ENCODE measurements at places on chromosomes 2 and 18.

GRCh38 chr2:38045811-38046210 lies 30.1 kb downstream of the CYP1B1 start:
- no peak for DNase-seq

- DNase-seq = no peak
These were observed 12.2 kb downstream of the ZFP36L2 start for GRCh38 chr2:43214253-43214652.

GRCh38 chr2:238968616-238969384 lies 120.9 kb downstream of the TWIST2 start:
- no peak for DNase-seq

- no peak for DNase-seq
These were observed 168.9 kb downstream of the CTIF start for GRCh38 chr18:48707636-48708296.

GRCh38 chr2:167689444-167689843 lies 558.0 kb downstream of the STK39 start:
- DNase-seq = no peak

GRCh38 chr2:154242687-154243086 lies 371.0 kb downstream of the GALNT13 start:
- DNase-seq = no peak

GRCh38 chr2:18399601-18400000 lies 160.9 kb downstream of the RDH14 start:
- DNase-seq = no peak

DNA sequence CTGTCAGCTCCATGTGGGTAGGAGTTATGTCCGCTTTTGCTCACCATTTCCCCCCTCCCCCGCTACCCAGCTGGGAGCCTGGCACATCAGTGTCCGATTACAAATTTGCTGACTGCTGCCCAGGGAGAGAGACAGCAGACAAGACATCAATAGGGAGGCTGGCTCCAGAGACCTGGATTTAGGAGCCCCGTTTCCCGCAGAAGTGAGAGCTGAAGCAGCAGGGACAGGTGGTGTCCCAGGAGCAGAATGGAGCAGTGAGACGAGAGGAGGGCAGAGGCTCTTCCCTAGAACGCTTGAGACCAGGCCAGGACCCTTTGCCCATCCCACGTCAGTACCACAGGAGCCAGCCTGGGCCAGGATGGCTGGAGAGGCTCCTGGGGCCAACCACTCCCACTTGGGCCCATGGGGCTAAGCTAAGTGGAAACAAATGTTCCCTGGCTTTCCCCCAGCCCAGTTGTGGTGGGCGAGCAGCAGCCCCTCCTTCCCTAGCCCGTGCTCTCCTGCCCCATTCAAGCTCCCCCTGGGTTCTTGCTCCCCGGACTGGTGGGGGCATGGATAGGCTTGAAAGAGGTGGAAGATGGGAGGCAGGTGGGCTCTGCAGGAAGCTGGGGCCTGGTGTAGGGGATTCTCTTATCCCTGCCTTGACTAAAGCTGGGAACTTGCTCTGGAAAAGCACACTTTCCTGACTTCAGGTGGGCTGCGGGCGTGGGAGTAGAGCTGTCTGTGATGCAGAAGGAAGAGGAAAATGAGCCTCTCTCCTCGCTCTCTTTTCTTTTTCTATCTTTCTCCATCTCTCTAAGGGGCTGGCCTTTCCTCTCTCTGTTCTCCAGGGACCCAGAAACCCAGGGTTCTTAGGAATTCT lies 4.1 kb upstream of the WNT6 start:
- DNase-seq = no peak

- DNase-seq = no peak
These were observed 96.0 kb upstream of the CRACDL start for GRCh38 chr2:99032001-99032400.

DNA sequence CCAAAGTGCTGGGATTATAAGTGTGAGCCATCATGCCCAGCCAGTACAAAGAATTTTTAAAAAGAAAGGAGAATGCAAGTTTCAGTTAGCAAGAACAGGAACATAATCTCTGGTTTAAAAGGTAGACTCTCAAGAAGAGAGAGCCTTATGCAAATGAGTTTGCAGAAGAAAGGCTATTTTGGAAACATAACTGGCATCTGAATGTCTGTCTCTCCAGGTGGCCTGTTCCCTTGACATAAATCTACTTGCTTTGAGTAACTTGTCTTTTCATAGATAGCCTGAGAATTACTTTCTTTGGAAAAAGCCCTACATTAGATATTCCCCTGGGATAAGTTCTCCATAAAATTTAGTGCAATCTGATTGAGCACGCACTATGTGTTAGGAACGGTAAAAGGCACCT lies 109.6 kb downstream of the ICOS start:
- DNase-seq = no peak

DNA sequence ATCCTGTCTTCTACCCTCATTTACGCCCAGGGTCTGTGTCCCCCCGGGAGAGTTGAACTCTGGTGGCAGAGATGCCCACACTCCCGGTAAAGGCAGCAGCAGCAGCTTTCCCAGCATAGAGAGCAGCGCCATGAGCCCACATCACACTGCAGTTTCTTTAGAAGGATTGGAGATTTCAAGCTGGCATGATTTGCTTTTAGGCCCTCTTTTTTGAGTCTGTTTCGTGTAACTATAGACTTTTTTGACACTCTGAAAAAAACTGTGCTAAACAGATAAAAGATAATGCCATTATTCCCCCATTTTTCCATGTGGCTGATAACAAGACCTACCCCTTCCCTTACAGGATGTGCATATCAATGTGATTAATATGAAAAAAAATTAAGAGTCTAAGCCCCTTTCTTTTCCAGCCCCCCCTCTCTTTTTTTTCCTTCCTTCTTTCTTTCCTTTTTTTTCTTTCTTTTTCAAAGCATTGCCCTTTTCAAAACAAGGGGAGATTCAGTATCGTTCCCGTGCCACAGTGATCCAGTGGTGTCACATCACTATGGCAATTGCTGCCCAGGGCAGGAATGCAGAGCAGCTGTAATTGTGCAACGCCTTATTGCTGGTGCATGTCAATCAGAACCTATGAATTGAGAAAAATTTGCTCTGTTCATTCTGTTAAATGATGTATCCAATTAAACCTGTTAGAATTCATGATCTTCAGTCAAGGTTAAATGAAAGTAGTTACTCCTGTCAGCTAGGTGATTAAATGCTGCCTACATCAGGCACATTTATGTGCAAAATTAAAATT lies 104.5 kb downstream of the CDCA7 start:
- no peak for DNase-seq

GRCh38 chr2:108536133-108536780 lies 2.0 kb downstream of the LIMS1 start:
- no peak for DNase-seq

DNA sequence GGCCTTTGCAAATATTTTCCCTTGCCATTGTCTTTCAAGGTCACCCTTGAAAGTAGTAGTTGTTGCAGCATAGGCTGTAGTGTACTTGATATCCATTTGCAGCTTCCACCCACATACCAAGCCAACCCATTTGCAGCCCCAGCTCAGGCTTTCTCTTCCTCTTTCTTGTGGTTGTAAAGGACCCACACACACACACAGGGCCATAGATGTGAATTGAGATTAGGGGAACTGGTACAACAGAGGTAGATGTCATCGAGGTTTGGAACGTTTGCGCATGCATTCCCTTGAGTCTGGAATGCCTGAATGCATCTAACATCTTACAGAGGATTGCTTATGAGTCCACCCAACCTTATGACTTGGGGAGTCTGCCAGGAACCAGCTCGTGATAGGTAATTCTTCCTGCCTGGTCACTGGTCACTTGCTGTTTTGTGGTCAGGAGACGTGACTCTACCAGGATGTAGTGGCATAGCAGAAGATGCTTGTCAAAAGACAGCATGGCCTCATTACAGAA lies 91.9 kb downstream of the MRPS9 start:
- no peak for DNase-seq

DNA sequence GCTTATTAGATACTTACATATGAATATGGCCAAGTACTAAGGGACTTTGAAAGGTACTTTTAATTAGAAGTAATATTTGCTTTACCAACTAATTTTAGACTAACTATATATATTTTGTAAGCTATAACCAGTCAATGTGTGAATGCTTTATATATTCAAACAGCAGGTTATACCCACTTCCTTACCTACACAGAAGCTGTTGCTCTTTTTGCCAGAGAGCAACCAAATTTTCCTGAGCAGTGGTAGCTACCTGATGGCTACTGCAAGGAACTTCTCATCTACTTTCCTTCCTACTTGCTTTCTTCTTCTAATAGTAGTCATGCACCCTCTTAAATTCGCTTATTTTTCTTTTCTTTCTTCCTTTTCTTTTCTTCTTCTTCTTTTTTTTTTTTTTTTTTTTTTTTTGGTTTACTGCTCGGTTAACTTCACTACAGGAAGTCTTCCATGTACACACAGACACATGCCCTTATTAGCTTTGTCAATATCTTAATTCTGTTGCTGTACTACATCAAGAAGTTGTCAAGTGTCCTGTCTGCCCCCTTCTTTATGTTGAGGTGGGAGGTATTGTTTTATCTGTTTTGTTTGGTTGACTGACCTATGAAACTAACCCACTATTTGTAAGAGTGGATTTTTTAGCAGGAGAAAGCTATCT lies 95.0 kb downstream of the EPC2 start:
- no peak for DNase-seq

GRCh38 chr2:168182550-168183249 lies 64.7 kb downstream of the STK39 start:
- DNase-seq = no peak

- no peak for DNase-seq
These were observed 33.5 kb upstream of the EML4 start for GRCh38 chr2:42135381-42136312.

- peak; percentile 37 for DNase-seq
These were observed 29.8 kb upstream of the TAF1B start for GRCh38 chr2:9813312-9814128.

DNA sequence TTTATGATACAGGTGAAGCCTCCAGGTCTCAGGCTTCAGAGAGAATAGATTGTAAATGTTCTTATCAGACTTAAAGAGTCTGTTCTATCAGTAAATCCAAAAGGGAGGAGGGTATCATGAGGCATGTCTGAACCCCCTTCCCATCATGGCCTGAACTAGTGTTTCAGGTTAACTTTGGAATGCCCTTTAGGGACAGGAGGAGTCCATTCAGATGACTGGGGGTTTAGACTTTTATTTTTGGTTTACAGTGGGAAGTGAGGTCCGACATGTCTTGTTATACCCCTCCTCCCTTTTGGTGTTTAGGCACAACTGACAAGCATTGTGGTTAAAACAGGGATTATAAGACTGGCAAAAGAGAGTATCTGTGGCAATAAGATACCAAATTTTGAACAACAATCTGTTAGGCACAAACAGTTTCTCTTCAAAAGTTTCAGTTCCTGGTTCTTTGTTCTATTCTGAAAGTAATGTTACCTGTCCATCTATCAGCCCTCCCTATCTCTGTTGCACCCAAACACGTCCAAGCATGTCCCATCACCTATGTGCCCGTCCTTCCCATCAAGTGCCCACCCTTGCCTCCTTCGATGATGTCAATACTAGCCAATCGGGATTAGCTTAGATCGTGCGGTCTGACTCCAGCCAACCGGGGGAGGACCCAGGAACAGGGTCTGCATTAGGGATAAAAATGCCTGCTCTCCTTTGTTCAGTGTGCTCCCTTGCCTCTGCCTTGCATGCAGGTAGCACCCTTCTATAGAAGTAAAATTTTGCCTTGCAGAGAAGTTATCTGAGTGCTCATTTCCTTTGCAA lies 16.4 kb downstream of the TCF23 start:
- DNase-seq = no peak

- no peak for DNase-seq
These were observed 217.8 kb downstream of the ANAPC1 start for GRCh38 chr2:111666160-111666559.

DNA sequence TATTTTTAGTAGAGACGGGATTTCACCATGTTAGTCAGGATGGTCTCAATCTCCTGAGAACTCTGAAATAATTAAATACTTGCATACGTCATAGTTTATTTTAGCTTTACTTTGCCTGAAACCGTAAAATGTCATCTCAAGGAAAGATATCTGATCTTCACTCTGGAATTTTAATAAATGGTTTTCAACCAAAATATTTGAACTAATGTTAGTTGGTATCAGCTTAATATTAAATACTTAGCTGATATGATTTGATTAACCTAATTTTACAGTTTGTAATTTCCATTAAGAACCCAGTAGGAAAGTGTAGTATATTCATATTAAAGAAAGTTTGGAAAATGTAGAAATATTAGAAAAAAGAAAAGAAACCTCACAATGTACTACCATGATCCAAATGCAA lies 41.4 kb upstream of the STON1 start:
- no peak for DNase-seq

GRCh38 chr18:2918761-2919550 lies 72.2 kb downstream of the EMILIN2 start:
- no peak for DNase-seq

DNA sequence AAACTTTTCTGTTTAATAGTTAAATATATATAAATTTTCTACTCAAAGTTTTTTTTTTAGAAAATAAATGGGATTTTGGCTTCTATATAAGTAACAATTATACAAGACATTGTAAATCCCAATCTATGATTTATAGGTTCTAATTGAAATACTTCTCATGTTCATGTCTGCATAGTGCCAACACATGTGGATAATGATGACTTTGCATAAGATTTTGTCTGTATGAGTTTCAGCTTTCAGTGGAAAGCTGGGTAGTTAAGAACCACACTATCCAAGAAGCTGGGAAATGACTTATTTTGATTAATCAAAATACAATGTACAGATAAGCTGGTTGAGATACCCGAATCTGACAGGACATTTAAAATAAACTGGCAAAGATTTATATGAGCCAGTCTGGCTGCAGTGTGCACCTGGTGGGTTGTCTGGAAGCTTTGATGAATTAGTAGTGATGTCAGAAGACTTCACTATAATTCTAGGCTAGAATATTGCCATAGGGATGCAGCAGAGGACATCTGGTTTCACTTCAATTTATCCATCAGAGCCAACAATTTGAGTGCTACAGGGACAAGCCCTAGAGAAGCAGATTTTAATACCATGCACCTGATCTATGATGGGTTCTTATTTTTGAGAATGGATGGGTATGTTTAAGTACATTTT lies 45.4 kb downstream of the EML6 start:
- no peak for DNase-seq

DNA sequence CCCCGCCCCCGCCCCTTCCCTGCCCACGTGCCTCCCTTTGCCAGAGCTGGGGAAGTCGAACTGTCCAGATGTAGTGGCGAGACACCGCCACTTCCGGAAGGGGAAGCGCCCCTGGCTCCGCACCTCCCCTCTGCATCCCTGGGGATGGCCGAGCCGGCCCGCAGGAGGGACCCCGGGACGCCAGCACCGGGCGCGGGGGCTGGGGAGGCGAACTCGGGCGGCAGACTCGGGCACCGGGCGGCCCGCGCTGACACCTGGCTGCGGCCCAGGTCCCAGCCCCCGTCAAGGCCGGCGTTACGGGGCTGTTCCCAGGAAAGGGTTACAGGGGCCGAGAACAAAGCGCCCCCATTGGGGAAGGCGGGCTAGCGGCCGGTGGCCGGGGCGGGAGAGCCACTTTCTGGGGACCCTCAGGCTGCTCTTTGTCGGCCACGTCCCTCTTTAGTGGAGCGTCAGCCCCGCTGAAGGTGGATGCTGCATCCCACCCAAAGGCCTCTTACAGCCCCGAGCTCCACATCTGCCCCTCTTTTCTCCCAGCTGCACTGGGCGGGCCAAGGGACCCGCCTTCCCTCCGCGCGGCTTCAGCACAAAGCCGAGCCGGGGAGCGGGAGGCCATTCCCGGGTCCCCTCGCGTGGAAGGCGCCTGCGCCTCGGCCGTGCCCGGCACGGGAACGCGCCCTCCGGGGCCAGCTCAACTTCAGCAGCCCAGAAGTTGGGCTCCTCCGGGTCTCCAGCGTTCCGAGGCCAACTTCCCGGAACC lies 1.3 kb downstream of the SDC1 start:
- DNase-seq = no peak

All from stimulated activated CD8-positive, alpha-beta memory T cell treated with anti-CD3 and anti-CD28 coated beads, Interleukin-15, amount 100 ng/mL, for 4 hours (primary cell).